Right lobe of liver (tissue), 6 donors: ENCODE measurements at places on chromosomes 6 and 20. TPM values are rescaled to one million over a fixed set of nuclear protein-coding genes. Genes with fewer than 3 reads are reported as not detected.

TNFRSF21 gene
- 2.8 TPM for total RNA-seq

- no peak for DNase-seq
These were observed 16.8 kb downstream of the MRS2 start for GRCh38 chr6:24419526-24419925.

GRCh38 chr20:24647713-24648112 is 178.3 kb downstream of the SYNDIG1 start:
- DNase-seq: no peak

GRCh38 chr6:94036024-94036423 is 616.7 kb upstream of the EPHA7 start:
- no peak for DNase-seq

GRCh38 chr6:25490018-25490801 is 161.8 kb upstream of the SCGN start:
- peak; percentile 80 for DNase-seq

CYP21A2 gene
- 33.6 TPM for total RNA-seq

MUCL3 gene
- total RNA-seq: not detected

DNA sequence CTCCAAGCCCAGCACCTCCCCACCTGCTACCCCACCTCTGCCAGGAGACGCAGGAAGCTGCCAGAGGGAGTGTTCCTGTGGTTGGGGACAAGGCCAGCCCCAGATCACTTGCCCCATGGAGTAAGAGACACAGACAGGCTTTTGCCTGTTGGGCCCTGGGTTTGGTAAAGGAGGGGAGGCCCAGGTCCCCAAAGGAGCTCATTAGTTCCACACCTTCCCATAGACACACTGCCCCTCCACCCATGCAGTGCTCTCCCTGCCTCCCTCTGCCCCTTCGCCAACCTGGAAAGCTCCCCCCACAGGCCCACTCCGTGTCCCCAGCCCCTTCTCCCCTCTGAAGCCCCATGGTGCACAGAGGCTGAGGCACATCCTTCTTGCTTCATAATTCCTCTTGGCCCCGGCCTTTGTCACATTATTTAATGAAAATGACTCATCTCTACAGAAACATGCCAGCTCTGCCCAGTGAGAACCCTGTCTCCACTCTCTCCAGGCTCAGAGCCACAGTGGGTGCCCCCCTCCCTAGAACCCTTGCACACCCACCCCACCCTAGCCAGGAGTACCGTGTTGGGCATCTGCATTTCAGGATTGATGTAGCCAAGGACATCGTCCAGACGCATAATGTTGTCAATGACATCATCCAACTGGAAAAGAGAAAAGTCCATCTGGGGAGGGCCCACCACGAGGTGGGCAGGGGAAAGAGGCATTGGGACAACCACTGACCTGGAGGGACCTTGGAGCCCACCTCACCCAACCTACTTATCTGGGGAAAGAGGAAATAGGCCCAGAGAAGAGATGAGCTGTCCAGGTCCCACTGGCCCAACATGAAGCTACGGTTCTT is 46.0 kb downstream of the TFEB start:
- peak; percentile 6 for DNase-seq

DNA sequence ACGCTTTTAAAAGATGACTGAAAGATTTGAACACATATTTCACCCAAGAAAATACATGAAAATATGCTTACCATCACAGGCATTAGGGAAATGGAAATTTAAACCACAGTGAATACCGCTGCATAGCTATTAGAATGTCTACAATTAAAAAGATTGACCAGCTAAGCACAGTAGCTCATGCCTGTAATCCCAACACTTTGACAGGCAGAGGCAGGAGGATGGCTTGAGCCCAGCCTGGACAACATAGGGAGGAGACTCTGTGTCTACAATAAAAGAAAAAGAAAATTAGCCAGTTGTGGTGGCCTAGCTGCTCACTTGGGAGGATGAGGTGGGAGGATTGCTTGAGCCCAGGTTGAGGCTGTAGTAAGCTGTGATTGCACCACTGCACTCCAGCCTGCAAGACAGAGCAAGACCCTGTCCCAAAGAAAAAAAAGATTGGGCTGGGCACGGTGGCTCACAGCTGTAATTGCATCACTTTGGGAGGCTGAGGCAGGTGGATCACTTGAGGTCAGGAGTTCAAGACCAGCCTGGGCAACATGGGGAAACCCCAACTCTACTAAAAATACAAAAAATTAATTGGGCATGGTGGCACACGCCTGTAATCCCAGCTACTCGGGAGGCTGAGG is 163.7 kb upstream of the AKAP12 start:
- no peak for DNase-seq

DNA sequence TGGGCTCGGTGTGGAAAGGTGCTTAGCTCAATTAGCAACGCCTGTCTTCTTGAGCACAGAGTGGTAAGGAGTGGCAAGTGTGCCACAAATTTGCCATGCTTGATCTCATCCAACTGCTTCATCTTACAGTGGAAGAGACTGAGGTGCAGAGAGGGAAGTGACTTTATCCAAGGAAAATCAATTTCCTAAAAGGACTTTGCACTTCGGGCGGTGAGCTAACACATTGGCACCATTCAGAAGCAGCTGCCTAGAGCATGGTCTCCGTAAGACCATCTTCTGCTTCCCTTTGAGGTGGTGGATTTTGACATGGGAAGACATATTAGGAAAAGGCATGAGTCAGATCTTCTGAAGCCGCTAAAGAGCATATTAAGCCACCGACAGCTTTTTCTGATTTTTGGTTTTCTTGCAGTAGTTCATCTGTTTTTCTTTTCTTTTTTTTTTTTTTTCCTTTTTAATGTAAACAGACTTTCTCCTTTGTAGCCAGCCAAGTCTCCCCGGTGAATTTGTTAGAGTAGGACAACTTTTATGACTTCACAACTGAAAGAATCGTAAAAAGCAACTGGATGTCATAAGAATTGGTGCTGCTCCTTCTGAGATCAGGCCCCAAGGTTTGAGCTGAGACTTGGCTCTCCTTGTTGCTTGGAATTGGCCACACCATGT is 273.2 kb downstream of the CDC5L start:
- no peak for DNase-seq

- DNase-seq: no peak
These were observed 53.1 kb downstream of the RBM24 start for GRCh38 chr6:17334265-17334664.

MUC21 gene
- total RNA-seq: not detected

JPH2 gene
- total RNA-seq: 0.09 TPM

ERVFRD-1 gene
- not detected for total RNA-seq

- DNase-seq: no peak
These were observed 38.3 kb downstream of the BCL2L1 start for GRCh38 chr20:31684153-31685015.

GRCh38 chr20:20369250-20370093 is 1.6 kb downstream of the INSM1 start:
- no peak for DNase-seq

SLC17A2 gene
- total RNA-seq: 32.9 TPM

SOBP gene
- total RNA-seq: 1.5 TPM

GRCh38 chr20:64049060-64049877 is at the start of gene SOX18:
Gene SOX18 (minus strand): TSS chr20:64049639. CDS start chr20:64049516, 123 bp downstream.
- DNase-seq: peak; percentile 67

LKAAEAR1 gene
- total RNA-seq: not detected

DNA sequence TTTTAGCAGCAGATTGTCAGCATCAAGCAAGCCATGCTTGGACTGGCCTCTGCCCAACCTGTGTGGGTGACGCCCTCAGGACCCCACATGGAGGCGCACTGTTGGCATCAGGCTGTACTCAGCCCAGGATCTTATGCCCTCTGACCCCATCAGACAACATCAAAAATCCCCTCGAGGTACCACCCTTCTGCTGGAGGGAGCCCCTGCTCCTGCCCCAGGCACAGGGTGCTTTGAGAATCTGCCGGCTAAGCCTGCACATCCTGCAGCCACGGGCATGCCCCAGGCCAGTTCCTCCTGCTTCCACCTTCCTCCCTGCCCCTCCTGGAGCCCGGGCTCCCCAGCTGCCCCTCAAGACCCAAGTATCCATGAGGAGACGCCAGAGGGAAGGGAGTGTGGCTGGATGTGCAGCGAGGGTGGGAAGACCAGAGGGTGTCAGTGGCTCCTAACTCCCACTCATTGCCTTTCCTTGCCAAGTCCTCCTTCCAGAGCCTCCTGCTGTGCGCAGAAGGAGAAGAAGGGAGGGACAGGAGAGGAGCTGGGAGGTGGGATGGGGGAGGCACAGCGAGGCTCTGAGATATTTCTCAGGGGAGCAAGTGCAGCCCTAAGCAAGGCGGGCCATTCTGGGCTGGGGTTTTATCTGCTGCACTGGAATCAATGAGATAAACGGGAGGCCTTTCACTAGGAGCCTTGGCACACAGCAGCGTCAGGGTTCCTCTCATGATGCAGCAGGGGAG is 77.4 kb upstream of the CST7 start:
- DNase-seq: no peak

DEFB132 gene
- 0.35 TPM for total RNA-seq

ATP5F1E gene
- total RNA-seq: 32.1 TPM

- no peak for DNase-seq
These were observed 138.9 kb upstream of the PTPRK start for GRCh38 chr6:128659276-128659675.

HNF4A gene
- total RNA-seq: 101 TPM

- DNase-seq: no peak
These were observed 145.2 kb downstream of the DOK5 start for GRCh38 chr20:54620611-54621010.
